ENCODE measurements at places on chromosomes 2 and 18.

- DNase-seq: no peak
These were observed 118.0 kb downstream of the MREG start for GRCh38 chr2:215895330-215895729.

DNA sequence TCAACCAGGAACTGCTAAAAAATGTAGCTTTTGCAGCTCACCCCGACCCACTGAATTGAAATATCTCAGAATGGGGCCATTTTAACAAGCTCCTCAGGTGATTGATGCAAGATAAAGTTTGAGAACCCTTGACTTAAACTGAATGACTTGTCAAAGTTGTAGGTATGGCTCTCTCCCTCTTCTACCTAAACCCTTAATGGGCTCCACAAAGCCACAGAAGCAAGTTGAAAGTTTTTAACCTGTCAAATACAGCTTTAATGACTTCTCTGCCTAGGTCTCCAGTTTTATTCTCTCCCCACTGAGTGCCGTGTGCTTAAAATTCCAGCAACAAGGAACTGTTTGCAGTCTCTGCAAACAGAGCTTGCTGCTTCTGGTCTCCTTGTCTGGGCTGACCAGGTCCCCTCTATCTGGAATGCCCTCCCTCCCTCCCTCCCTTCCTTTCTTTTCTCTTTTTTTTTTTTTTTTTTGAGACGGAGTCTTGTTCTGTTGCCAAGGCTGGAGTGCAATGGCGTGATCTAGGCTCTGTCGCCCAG, 19.7 kb upstream of the RNF125 start:
- DNase-seq: no peak

DNA sequence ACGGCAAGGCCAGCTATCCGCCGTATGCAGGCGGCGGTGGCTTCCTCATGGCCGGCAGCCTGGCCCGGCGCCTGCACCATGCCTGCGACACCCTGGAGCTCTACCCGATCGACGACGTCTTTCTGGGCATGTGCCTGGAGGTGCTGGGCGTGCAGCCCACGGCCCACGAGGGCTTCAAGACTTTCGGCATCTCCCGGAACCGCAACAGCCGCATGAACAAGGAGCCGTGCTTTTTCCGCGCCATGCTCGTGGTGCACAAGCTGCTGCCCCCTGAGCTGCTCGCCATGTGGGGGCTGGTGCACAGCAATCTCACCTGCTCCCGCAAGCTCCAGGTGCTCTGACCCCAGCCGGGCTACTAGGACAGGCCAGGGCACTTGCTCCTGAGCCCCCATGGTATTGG, 3.1 kb downstream of the B3GNT7 start:
- no peak for DNase-seq

- no peak for DNase-seq
These were observed 34.4 kb upstream of the SH3BP4 start for GRCh38 chr2:234917211-234917975.

DNA sequence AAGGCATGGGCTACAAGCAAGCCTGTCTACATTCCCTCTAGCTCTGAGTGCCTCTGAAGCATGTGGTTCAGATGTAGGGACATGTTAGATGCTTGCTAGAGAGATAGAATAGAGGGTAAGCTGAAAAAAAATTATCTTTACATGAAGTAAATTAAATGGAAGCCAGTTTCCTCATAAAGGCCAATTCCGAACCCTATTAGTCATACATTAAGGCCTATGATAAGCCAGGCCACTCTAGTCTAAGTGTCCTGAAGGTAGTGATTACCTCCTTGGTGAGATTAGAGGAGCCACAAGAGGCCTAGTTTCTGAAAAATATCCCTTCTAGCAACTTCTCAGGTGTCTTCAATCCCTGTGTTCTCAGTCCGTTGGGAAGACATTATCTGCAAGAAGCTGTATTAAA, 72.4 kb upstream of the NPAS2 start:
- DNase-seq: no peak

GRCh38 chr18:32280188-32280783, 90.4 kb downstream of the MEP1B start:
- DNase-seq: no peak

- no peak for DNase-seq
These were observed 7.2 kb downstream of the SLC30A3 start for GRCh38 chr2:27255660-27256059.

DNA sequence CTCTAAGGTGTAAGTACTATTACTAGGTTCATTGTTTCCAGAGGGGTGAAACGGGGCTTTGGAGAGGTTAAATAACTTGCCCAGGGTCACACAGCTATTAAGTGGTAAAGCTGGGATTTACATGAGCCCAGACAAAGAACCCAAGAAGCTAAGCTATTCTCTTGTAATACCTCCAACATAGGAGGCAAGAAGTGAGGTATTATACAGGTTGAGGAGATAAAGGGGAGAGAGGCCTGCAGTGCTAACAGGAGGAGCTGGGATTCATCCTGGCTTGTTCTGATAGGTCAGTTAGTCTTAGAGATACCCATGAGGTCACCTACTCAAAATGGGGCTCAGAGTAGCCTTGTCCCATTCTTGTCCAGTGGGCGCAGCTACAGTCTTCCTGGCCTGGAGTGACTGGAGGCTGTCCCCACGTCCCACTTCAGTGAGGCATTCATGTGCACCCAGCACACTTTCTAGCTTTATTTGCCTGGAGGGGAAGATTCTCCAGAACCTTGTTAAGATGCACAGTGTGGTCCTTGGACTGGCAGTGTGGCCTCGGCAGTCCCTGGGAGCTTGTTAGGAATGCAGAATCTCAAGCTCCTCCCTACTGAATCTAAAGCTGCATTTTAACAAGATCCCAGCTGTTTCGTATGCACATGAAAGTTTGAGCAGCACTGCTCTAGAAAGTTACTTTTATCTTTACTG, 63.5 kb downstream of the MEIS1 start:
- no peak for DNase-seq

DNA sequence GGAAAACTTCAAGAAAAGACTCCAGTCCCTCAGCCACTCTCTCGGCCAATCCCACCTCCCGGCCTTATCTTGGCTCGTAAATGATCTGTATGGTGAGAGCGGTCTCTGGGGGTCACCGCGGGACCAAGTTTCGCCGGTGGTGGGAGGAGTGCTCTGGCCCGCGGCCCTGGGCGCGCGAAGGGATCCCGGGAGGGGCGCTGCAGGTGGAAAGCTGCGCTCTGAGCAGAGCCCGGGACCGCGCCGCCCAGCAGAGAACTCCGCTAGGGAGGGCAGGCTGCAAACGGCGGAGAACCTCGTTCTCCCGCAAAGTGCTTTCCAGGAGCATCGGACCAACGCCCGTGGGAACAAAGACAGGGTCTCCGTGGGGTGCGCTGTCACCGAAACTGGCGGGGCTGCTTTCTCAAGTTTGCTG, 622 bp downstream of the LRP2 start:
- DNase-seq: peak; percentile 16

DNA sequence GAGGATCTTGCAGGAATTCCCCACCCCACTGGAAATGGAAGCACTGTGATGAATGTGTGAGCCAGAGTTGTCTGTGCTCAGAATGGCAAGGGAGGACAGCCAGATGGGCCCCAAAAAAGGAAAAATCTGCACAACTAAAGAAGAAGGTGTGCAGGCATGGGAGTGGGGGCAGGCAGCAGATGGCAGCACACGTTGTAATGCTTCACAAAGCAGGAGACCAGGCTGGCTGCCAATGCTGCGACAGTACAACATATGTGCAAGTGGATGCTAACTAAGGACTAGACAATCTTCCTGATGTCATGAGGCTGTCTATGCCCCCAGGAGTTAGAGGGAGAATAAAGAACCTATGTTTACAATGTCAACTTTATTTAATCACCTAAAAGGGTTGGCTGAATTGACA, 27.2 kb downstream of the ST6GAL2 start:
- no peak for DNase-seq

GRCh38 chr2:15728245-15728938, 136.7 kb downstream of the DDX1 start:
- no peak for DNase-seq

DNA sequence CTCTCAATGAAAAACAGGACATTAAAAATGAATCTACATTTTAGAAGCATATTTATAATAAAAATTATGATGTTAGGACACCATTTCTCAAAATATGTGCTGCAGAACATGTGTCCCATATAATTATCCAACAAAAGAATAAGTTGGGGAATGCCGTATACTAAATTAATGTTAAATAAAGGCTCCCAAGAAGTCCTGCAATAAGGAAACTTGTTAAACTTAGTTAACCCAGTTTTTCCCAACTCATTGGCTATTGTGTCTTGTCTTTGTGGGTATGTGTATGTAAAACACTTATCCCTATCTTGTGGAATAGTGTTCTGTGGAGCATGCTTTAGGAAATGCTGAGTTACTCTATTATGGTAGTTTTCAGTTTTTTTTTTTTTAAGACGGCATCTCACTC, 25.6 kb upstream of the GTF2A1L start:
- DNase-seq: no peak

GRCh38 chr2:111667542-111668273, 216.3 kb downstream of the ANAPC1 start:
- peak; percentile 74 for DNase-seq

GRCh38 chr2:106075048-106075447, 119.1 kb downstream of the UXS1 start:
- no peak for DNase-seq

DNA sequence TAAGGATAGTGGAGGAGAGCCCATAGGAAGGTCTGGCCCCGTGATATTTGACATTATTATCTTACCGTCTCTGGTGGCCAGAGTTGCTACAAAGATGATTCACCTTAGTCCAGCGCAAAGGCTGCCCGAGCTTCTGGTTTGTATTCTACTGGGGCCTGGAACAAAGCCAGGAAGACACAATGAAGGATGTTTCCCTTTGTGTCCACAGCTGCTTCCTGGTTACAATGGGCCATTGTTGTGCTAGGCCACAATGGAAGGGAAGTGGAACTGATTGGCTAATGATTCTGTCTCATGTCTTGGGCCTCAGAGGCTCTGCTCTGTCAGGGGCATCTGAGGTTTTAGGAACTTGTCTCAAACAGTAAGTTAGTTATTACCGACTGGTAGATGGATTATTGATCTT, 132.2 kb downstream of the TDRD15 start:
- peak; percentile 42 for DNase-seq

DNA sequence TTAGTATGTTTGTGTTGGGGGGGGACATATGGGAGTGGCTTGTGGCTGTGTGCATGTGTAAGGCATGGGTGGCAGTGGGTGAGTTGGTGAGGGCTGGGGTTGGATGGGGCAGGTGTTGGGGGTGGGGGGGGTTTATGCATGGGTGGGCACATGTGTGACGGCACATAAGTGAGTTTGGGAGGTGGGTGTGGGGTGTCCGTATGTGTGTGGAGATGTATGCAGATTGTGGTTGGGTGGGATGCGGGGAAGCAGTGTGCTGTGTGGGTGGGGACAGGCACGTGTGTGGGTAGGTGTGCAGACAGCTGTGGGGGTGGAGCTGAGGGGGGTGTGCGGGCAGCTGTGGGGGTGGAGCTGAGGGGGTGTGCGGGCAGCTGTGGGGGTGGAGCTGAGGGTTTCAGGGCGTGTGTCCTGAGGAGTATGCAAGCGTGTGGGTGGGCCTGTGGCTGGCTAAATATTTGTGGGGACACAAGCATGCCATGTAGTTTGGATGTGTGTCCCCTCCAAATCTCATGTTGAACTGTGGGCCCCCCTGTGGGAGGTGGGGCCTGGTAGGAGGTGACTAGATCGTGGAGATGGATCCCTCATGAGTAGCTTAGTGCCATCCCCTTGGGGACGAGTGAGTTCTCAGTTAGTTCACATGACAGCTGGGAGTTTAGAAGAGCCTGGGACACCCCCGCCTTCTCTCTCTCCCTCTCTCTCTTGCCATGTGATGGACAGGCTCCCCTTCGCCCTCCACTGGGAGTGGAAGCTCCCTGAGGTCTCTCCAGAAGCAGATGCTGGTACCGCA, 59.4 kb downstream of the ANKMY1 start:
- no peak for DNase-seq

DNA sequence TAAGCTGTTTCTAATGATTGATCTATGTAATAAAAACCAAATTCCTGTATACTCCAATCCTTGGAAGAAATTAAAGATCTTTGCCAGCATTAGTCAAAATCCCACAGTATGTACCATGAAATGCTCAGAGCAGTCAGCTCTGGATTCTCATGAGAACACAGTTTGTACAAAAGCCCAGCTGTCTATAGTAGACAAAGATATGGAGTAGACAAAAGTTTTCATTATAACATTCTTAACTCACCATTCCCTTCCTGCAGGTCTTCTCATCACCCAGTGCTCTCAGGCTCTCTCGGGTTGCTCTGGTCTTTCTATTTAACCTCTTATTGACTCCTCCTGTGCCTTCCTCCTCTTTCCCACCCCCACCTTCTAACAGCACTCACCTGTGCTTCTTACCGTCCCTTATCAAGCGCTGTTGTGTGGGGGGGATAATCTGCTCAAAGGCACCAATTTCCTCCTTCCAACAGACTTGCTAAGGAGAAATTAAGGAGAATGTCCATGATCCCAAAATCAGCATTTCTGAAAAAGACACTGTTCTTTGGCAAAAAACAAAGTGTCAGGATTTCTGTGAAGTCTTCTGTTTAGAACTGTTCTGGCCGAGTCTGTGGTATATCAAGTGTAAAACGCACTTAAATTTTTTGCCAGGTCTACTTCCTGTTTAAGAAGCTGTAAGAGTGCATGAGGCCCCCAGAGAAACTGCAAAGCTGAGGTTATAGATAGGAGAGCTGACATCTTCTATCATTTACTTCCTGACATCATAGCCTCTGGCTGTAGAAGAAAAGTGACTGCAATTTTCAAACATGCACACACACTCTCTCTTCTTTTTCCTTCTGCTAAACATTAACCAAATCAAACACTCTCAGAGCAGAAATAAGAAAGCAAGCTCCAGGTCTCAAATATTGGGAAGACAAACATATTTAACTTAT, 144.1 kb downstream of the EVA1A start:
- DNase-seq: no peak

- peak; percentile 1 for DNase-seq
These were observed 446.1 kb downstream of the ARHGAP15 start for GRCh38 chr2:143575340-143575739.

GRCh38 chr2:239770246-239770639, 254.9 kb downstream of the NDUFA10 start:
- DNase-seq: peak; percentile 11

GRCh38 chr2:151097128-151097527, 164.5 kb downstream of the RBM43 start:
- no peak for DNase-seq

- DNase-seq: no peak
These were observed 237.4 kb upstream of the REV1 start for GRCh38 chr2:99727199-99727598.
